ENCODE measurements at places on chromosomes 2 and 18.

DNA sequence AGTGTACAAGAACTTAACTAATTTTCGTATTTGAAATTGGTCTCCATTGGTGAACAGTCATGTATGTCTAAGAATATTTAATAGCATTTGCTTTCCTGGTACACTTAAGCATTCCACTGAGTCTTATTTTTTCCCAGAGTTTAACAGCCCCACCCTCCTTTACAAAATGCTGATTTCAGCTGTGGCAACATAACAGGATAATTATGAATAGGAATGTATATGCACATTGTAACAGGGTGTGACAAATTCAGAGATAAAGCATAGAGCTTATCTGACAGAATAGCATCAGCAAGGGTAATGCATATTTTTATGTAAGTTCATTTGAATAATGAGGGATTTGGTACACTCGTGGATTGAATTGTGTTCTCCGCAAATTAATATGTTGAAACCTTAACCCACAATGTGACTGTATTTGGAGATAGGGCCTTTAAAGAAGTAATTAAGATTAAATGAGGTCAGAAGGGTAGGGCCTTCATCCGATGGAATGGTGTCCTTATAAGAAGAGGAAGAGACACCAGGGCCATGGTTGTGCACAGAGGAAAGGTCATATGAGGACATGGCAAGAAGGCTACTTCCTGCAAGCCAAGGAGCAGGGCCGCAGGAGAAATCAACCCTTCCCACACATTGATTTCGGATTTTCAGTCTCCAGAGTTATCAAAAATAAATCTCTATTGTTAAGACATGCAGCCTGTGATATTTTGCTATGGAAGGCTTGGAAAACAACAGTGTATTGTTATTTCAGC, 439.7 kb upstream of the CDH20 start:
- no peak for DNase-seq

GRCh38 chr2:51027442-51027841, 4.5 kb downstream of the NRXN1 start:
- no peak for DNase-seq

- DNase-seq = no peak
Measured at GRCh38 chr2:224561234-224562005, 23.7 kb downstream of the CUL3 start.

- no peak for DNase-seq
Measured at GRCh38 chr2:160381425-160381951, 112.1 kb downstream of the RBMS1 start.

DNA sequence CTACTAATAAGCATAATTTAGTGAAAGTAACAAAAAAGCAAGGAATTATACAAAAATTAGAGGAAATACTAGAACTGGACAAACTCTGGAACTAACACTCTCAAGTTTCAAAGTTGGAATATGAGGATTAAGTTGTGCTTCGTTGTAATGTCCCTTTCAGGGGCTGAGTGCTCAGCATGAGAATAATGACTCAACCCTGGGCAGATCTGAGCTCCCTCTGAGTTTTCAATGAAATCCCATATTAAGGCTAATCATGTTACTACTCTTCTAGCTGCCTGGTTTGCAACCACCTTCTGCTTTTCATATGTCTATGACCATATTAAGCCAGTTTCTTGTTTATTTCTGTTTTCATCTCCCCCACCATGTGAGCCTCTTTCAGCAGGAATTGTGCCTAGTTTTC, 274.9 kb upstream of the LRRTM4 start:
- no peak for DNase-seq

DNA sequence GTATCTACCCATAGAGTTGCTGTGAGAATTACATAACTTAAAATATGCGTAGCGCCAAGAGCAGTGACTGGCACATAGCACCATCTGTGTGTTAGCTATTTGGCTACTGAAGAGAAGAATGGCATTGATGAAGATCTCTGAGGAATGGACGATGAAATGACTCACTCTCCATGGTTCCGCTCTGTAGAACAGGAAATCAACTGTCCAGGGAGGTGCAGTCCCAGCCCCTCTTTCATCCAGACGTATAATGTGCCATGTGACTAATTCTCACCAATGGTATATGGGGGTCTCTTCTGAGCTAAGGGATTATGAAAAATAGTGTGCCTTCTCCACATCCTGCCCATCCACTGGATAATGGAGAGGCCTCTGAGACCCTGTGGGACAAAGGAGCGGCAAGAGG, 254.8 kb downstream of the CYP26B1 start:
- DNase-seq = no peak

DNA sequence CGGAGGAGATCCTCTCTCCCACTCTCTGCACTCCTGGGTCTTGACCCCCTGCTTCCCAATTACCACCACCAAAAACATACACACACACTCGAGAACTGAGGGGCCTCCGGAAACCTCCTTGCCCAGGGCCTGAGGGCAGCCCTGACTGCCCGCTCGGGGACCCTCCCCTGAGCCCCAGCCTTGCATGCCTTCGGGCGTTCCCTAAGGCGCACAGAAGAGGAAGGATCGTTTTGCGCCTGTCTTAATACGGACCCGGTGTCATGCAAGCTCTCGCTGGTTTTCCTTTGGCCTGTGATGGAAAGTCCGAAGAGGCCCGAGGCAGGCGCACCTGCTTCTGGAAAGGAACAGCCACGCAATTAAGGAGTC, 19.8 kb downstream of the POU3F3 start:
- DNase-seq = no peak

GRCh38 chr2:221120643-221121042, 451.5 kb downstream of the EPHA4 start:
- DNase-seq = no peak

GRCh38 chr18:49071778-49072177, 121.0 kb upstream of the SMAD7 start:
- DNase-seq = no peak

DNA sequence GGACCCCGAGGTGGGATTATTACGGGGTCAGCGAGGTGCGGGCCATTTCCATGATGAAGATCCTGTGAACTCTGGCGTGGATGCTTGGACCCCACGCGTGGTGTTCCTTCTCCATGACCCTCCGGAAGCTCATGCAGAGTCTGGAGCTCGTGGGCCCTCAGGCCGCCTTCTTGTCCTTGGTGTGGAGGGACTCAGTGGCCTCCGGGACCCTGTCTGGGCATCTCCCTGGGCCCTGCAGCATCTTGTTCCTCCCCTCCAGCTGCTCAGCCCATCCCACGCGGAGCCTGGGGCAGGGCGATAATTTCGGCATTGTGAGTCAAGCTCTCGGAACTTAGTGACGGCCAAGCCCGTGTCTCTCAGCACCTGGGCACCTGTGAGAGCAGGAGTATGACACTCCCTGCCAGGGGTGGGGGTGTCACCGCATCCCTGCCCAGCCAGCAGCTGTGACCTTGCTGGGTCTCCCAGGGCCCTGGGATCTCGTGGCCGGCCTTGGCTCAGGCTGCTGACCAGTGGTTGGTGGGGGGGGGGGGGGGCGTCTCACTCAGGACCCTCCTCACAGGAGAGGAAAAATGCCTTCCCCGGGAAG, 24.6 kb downstream of the RTP5 start:
- no peak for DNase-seq

- peak; percentile 29 for DNase-seq
Measured at GRCh38 chr2:221896505-221897151, 324.5 kb upstream of the EPHA4 start.

DNA sequence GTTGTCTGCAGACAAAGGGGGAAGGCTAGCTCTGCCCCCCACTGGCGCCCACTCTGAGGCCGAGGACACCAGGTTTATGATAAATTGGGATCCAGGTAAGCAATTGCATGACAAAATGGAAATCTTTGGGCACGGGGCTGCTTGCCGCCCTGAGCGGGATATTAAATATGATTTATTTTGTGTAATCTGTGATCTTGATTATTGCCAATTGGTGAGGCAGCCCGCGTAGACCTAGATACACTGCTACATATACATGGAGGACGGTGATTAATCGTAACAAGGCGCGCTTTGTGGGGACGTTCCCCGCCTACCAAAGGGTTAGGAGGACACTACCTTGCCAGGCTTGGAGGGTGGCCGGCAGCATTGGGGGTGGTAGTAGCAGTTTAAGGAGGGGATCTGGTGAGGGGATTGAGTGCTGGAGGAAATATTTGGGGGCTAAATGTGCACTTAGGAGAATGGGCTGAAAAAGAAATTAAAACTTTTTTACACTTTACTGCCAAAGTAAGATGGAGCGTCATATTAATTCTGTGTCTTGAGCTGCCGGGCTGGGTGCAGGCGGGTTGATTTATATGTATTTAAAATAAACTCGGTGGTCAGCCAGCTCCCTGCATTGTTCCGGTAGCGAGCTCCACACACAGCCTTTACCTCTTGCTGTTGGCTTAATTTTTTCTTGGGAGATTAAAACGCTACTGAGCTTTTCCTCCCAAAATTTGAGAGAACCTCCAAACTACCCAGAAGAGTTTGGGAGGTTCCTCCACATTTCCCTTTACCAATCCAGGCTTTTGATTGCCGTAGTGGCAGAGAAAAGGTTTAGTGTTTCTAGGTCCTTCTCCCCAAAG, 4.1 kb downstream of the HOXD3 start:
- DNase-seq = no peak

DNA sequence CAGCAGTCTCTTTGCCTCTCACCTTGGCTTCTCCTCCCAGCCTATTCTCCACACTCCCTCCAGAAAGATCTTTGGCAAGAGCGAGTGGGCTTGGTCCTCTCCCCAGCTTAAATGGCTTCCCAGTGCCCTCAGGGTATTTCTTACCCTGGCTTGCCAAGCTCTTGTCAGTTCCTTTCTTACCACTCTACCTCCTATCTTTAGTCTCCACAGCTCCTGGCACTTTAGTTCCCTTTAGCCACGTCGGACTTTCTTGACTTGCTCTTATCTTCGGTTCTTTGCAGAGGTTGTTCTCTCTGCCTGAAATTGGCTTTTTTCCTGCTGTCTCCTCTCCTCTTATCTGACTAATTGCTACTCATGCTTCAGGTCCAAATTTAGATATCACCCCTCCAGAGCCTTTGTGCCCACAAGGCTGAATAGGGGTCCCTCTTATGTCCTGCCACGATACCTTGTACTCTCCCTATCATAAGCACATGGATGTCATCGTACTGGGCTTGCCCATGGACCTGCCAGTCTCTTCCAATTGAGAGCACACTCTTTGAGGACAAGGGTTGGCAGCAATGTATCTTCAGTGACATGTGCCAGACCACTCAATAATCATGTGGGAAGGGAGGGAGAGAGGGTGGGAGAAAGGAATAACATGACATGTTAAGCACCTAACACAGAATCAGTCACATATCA, 131.7 kb upstream of the CTAGE1 start:
- no peak for DNase-seq

GRCh38 chr2:219687882-219688559, 60.6 kb downstream of the SLC4A3 start:
- DNase-seq = peak; percentile 27

DNA sequence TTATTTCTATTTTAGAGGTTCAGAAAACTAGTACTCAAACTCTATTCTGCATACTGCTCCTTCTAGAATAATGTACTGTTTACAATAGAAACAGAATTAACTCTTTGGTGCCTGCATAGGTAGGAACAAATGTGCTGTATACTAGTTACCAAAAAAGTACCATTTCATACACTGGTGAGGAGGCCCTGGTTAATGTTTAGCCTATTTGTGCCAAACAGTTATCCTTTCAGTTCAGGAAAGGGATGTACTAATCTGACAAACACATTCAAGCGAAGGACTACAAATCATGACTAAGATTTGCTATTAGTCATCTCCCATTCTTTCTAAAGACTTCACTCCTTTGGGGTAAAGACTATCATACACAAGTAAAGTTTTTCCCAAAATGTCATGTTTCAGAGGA, 47.4 kb downstream of the EXOC6B start:
- DNase-seq = peak; percentile 81

DNA sequence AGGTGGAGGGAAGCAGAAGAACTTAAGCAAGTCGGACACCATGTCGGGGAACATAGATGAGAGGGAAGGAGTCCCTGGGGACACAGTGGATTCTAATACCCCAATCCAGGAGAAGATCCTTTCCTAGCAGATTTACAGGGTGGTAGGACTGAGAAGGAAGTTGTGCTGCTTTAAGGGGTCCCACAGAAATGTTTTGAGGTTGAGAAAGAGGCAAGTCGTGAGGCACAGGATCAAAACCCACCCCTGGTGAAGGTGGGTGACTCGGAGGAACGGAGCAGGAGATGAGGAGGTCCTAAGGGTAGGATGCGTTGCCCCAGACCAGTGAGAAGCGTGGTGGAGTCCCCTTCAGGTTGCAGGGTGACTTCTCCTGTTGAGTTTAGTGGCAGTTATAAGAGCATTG, 32.7 kb downstream of the DCDC2C start:
- no peak for DNase-seq

- DNase-seq = no peak
Measured at GRCh38 chr2:194883711-194884110, 773.3 kb upstream of the SLC39A10 start.

GRCh38 chr2:32418778-32419177, 62.0 kb downstream of the BIRC6 start:
- peak; percentile 85 for DNase-seq

DNA sequence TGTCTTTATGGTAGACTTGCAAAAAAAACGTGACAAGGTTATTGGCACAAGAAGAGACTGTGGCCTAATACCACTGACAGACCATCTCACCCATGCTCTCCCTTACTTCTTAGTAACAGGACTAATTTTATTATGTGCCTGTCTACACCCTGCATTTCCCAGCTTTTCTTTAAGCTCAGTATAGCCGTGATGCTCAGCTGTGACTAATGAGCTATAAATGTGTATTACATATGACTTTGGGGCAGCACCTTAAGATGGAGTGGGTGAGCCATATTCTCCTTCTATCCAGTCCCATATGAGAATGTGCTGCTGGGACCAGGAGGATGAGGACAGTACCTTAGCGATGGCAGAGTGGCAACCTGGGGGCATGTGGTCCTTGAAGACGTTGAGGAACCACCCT, 293.5 kb downstream of the RNF144A start:
- no peak for DNase-seq

DNA sequence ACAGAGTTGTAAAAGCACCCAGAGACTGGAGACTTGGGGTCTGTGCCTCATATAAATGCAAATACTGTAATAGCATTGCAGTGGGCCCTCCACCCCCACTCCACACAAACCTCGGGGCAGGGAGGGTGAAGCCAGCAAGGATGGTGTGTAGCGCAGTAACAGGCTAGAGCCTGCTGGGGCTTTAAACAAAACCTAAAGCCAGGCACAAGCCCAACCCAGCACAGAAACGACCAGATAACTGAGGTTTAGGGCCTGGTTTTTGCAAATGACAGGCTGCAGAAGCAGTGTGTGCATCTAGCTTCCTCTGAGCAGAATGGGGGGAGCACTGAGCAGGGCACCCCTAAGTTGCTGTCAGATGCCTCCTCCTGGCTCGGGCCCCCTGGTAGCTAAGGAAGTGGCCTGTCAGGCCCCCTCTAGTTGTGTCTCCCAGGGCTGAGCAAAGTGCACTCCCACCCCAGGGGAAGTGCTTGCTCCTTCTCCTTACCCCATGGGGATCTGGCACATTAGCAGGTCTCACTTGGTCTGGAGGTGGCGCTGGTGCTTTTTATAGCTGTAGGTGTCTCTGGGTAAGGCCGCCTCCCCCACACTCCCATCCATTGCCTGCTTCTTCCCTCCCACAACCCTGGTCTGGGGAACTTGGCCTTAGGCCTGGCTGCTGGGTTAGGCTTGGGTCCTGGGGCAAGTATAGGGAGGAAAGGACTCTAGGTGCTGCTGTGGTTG, 135.1 kb downstream of the CELF4 start:
- no peak for DNase-seq
